Dermis microvascular lymphatic vessel endothelial cell (primary cell): ENCODE measurements at places on chromosomes 16 and 17.
A peak's percentile ranks its signal among the peaks of the same experiment; 100 is the strongest.

DNA sequence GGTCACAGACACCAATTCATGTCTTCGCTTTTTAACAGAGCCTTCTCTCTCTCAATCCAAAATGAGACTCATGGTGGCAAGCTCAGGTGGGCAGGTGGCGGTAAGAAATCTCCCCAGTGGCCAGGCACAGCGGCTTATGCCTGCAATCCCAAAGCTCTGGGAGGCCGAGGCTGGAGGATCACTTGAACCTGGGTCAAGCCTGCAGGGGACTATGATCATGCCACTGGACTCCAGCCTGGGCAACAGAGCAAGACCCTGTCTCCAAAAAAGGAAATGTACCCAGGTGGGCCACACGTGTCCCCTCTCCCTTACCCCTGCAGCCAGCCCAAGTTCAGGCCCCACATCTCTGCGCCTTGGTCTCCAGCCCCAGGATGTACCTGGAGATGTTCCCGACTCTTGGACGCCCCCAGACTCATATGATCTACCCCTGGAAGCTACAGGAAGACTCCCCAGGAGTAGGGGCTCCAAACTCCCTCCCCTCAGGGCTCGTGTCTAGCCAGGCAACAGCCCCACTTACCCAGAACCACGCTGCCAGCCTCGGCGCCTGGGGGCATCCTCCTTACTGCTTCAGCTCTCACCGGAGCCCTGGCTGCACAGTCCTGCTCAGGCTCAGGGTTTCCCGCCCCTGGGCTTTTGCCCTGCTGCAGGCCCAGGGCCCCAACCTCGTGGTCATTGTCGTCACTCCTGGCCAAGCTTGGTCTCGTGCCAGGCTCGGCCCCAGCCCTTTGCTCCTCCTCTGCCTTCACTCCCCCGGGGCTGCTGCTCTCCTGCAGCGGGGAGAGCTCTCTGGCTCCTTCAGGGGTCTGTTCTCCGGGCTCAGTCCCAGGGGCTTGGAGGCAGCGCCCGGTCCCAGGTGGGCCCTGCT, 16.2 kb downstream of the MYLK3 start:
- DNase-seq: no peak

DNA sequence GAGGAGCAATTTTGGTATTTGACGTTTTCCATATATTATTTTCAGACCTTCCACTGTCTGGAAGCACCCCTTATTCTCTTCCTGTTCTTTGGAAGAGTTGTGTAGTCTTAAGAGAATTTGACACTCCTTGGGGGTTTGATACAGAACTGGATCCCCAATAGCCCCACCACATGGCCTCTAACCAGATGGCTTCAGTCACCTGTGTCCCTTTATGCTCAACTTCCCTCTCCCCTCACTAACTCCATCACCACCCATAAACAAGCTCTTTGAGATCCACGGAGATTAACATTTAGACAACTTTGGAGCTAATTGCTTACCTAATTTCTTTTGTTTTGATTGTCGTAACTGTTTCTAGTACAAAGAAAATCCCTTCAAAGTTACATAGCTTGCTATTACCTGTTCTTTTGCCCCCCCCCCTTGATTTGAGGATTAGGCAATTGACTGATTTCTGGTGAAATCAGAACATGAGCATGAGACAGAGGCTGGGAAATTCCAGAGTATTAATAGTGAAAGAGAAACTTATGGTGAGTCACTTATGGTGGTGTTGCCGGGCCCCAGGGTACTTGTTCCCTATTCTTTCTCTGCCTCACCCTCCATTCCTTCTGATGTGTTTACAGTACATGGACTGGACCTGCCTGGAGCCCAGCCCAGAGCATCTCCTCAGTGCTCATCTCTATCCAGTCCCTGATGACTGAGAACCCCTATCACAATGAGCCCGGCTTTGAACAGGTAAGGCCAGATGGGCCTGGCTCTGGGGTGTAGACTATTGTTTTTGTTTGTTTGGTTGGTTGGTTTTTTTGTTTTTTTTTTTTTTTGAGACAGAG, 7.5 kb downstream of the UBE2Z start:
- peak; percentile 71 for DNase-seq

- DNase-seq: no peak
Measured at GRCh38 chr17:15965528-15965927, 20.6 kb downstream of the ADORA2B start.

DNA sequence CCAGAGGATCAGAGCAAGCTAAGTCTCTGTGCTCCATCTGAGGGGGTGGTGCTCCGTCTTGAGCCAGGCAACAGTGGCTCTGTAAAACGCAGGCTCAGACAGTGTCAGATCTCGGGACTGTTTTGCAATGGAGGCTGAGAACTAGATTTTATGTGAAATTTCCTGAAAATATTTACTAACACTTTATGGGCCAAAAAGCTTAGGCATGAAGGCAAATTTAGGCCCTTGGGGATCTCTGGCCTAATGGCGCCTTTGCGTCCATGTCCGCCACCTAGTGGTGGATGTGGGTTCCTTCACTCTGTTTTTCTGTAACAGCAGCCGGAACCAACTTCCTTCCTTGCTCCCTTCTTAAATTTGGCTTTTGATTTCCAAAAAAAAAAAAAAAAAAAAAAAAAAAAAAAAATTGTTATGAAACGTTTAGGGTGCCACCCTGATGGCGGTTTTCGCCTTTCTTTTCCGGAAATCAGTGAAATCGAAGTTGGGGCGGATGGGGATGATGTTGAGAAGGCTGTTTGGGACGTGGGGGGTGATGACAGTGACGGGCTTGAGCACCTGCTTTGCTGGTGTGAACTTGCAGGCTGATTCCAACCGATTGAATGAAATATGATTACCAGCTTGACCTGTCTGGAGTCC, 14.0 kb upstream of the ELAC2 start:
- DNase-seq: peak; percentile 41

- DNase-seq: no peak
Measured at GRCh38 chr17:80424261-80424660, 9.3 kb downstream of the ENDOV start.

DNA sequence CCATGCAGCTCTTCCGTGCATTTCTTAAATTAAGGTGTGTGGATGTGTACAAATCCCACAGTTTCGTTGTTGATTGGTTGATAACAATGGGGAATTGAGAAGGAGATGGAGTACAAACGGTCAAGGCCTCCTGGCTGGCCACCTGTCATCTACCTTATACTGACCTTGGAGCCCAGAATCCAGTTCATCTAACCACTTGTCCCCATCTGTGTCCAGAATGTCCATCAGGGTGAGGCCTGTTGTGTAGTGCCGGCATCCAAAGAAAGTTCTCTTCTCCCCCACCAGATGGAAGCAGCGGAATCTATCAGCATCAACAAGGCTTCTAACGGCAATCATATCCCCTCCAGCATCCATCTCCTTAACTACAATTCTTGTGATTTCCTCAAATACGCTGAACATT, 1.5 kb downstream of the GSDMB start:
- DNase-seq: no peak

DNA sequence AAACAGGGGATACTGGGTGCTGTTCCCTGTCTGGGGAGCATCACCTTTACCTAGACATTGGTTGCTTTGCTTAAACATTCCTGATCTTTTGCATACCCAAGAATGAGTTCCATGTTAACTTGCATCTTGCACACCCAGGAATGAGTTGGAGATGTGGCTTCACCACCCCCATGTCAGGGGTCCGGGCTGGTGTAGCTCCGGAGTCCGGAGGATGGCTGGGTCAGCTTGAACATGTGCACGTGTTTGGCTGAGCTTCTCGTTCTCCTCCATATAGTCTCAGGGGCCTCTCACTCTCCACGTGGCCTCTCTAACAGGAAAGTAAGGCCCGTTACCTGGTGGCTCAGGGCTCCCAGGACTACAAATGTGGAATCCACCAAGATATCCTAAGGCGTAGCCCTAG, 18.2 kb upstream of the AMZ2 start:
- no peak for DNase-seq

DNA sequence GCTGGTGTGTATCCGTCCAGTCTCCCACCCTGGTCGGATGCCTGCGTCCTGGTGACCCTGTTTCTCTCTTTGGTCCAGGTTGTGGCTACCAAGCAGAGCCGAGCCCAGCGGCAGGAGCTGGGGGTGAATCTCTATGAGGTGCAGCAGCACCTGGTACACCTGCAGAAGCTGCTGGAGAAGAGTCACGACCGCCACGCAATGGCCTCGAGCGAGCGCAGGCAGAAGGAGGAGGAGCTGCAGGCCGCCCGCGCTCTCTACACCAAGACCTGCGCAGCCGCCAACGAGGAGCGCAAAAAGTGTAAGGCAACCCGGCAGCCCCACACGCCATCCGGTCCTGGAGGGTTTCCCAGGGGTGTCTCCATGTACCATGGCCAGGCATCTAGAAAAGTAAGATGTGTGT, 13.5 kb downstream of the CCDC40 start:
- DNase-seq: no peak

- no peak for DNase-seq
Measured at GRCh38 chr16:66099306-66099705, 267.2 kb upstream of the CDH5 start.

- DNase-seq: no peak
Measured at GRCh38 chr16:76729525-76729924, 452.3 kb downstream of the CNTNAP4 start.

DNA sequence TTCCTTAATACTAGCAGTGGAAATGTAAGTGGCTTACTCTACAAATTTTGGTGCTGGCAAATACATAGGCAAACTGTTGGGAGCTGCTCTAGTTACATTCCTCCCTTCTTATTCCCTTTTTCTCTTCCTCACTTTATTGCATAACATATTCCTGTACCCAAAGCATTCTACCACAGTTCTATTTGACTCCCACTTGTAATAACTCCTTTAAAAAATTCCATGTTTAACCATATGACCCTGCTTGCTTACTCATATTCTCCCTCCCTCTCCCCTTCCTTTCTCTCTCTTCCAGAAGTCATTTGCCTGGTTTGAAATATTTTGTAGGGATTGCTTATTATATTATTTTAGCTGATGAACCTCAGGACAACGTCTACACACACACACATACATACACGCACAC, 22.7 kb downstream of the NQO1 start:
- DNase-seq: no peak

DNA sequence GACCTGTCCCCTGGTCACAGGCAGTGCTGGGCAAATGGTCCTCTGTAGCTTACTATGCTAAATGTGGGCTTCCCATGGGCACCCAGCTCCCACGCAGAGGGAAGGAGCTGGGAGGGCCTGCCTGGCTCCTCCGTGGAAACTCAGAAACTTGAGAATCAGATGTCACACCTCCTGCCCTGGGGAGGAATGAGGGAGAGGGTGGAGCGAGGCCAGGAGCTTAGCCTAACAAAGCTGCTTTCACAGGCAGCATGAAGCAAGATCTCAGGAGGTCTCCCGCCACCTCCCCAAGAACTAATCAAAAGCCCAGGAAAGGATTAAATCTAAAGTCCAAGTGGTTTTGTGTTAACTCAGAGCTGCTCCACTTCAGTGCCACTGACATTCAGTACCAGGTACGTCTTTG, 33.6 kb upstream of the XYLT2 start:
- DNase-seq: no peak

- DNase-seq: no peak
Measured at GRCh38 chr17:36027761-36028160, 10.0 kb upstream of the CCL23 start.

DNA sequence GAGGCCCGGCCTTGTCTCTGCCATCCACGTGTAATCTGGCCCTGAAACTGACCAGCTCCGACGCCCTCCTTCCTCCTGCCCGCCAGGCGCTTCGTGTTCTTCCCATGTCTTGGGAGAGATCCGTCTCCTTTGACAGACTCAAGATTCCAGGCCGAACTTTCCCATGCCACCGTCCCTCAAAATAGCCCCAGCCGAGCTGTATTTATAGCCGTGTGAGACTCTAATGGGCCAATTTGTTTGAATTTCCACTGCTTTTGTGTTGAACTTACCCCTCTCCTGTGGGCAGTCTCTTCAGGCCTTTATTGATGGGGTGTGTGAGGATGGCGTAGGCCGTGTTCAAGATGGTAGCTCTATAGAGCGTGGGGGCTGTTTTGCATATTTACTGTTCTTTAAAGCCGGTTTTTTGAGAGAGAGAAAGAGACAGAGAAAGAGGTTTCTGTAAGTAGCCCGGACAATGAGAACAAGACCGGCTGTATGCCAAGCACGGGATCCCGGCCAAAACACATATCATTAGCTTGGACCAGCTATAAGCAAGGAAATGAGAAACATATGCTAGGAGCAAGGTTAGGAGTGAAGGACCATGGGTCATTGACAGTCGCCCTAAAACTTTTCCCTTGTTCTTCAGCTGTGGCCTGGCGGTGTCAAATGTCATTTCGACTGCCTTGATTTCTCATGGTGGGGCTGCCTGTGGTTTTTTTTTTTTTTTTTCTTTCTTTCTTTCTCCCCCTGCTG, 124.5 kb upstream of the ZFHX3 start:
- DNase-seq: peak; percentile 97

DNA sequence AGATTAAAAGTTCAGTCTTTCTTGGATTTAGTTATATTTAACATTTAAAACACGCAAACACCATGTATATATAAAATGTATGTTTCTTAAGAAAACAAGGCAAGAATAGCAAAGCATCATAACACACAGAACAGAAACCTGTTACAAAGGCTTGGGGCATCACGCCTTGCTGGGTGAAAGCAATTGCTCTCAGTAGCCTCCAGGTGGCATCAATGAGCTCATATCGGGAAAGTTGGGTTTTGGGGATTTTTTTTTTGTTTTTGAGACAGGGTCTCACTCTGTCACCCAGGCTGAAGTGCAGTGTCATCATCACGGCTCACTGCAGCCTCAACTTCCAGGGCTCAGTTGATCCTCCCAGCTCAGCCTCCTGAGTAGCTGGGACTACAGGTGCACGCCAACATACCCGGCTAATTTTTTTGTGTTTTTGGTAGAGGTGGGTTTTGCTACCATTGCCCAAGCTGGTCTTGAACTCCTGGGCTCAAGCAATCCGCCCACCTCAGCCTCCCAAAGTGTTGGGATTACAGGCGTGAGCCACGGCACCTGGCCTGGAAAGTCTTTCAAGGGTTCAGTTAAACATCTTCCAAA, 56.9 kb downstream of the CYB5D2 start:
- peak; percentile 47 for DNase-seq

DNA sequence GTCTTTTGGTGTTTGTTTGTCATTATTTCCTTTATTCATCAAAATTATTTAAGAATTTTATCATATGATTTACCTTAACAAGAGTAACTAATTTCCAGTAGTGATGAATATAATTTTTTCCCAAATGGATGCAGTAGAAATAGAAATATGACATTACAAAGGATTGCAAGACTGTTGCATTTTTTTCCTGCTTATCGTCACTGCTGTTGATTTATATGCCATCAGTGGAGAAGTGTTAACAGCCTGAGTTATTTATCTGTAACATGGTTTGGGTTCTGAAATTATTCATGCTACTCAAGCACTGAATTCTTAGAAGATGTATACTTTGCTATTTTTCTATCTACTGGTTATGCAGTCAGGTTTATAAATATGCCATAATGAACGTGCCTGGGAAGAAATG, 68.6 kb downstream of the TMEM100 start:
- DNase-seq: no peak

DNA sequence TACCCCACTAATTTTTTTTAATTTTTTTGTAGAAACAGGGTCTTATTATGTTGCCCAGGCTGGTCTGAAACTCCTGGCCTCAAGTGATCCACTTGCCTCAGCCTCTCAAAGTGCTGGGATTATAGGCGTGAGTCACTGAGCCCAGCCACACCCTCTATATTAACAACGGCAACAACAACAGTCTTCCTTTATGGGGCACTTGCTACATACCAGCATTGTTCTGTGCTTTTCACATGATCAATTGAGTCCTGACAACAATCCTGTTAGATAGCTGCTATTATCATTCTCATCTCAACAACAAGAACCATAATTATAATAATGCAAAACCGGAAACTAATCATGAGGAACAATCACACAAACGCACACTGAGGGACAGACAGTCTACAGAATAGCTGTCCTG, 12.6 kb upstream of the ARL5C start:
- peak; percentile 82 for DNase-seq
